ENCODE measurements at places on chromosomes 4 and X.
A peak's percentile ranks its signal among the peaks of the same experiment; 100 is the strongest.

- no peak for DNase-seq
Observed at GRCh38 chr4:87391576-87392054, 627 bp upstream of the HSD17B11 start.

DNA sequence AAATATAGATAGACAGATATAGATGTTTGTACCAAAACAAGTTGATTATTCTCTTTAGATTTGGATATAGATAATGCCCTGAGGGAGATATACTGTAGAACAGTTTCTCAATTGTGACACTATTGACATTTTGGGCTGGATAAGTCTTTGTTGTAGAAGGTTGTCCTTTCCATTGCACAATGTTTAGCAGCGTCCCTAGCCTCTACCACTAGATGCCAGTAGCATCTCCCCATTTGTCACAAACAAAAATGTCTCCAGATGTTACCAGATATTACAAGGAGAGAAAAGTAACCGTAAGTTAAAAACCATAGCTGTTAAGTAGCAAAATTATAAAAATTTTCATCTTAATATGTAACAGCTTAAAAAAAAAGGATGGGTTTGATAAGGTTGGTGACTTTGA, 2595.3 kb downstream of the ARAP2 start:
- DNase-seq: no peak

DNA sequence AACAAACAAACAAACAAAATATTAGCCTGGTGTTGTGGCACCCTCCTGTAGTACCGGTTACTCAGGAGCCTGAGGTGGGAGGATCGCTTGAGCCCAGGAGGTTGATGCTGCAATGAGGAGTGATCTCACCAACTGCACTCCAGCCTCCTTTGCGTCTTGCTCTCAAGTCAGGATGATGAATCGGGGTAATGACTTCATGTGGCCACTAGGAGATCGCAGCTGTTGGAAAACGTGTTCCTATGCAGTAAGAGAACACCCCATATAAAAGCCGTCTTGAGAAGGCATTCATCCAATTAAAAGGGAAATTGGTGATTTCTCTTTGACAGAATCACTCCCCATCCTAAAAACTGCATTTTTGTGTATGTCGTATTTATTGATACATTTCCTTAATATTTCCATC, 6.9 kb downstream of the CCNB3 start:
- DNase-seq: peak; percentile 15

GRCh38 chrX:65035446-65035770, 59.2 kb upstream of the ZC4H2 start:
- peak; percentile 0 for DNase-seq

- no peak for DNase-seq
Observed at GRCh38 chr4:154490583-154491340, 837 bp downstream of the DCHS2 start.

- DNase-seq: no peak
Observed at GRCh38 chr4:167838686-167839085, 253.7 kb upstream of the ANXA10 start.

- no peak for DNase-seq
Observed at GRCh38 chr4:182853731-182854330, 63.4 kb downstream of the DCTD start.

GRCh38 chr4:89316931-89317366, 9.3 kb upstream of the GPRIN3 start:
- peak; percentile 59 for DNase-seq

DNA sequence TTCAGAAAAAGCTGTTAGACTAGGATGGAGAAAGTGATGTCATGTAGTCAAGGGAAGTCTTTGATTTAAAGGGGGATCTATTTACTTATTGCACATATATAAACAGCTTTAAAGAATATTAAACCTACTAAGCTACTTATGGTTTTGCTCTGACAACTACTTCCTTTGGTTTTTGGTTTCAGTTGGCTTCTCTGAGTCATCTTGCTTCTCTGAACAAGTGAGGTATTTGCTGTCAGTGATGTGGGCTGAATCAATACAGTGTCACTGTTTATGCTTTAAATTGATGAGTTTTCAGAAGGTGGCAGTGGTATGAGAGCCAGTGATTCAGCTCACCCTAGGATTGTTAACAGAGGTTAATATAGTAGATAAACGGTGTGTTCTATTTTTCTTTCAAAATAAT, 75.1 kb downstream of the CEP44 start:
- peak; percentile 19 for DNase-seq

- DNase-seq: no peak
Observed at GRCh38 chr4:40300371-40301162, 34.6 kb upstream of the CHRNA9 start.

GRCh38 chr4:80231180-80231579, 33.9 kb downstream of the PRDM8 start:
- no peak for DNase-seq

- no peak for DNase-seq
Observed at GRCh38 chr4:18518098-18518497, 496.5 kb upstream of the LCORL start.

DNA sequence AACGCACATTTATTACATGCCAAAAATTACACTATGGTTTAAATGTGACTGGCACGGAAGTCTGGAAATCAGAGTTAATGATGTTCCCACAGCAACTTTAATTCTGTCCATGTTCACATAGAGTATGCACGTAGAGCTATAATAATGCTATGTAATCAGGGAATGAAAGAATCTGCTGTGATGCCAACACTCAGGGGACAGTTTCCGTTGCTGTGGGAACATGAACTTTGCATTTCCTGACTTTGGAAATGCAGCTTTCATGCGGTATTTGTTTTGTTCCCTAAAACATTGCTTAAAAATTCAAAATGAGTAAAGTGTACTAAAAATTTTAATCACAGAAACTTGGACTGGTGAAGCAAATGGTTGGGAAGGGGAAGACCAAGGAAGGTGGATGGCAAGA, 65.7 kb downstream of the MAGEA1 start:
- no peak for DNase-seq

DNA sequence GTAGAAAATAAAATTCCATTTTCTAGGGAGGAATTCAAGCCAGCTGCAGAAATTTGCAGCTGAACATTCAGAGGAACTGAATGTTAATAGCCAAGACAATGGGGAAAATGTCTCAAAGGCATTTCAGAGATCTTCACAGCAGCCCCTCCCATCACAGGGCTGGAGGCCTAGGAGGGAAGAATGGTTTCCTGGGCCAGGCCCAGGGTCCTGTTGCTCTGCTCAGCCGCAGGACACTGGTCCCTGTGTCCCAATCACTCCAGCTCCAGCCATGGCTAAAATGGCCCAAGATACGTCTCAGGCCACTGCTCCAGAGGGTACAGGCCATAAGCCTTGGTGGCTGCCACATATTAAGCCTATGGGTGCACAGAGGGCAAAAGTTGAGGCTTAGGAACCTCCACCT, 20.4 kb downstream of the FAM13A start:
- no peak for DNase-seq

- DNase-seq: no peak
Observed at GRCh38 chrX:153761863-153762262, 2.2 kb upstream of the PLXNB3 start.
